ENCODE measurements at places on chromosomes 1 and 21. TPM values are rescaled to one million over a fixed set of nuclear protein-coding genes. Genes with fewer than 3 reads are reported as not detected.

The CATSPERE gene
- total RNA-seq: 0.09 TPM

The CELA3A gene
- not detected for total RNA-seq

The FBXO2 gene
- 0.50 TPM for total RNA-seq

The MAN1C1 gene
- not detected for total RNA-seq

The C1orf21 gene
- 11.0 TPM for total RNA-seq

The SPATA46 gene
- total RNA-seq: not detected

The PLPPR5 gene
- total RNA-seq: not detected

The TRNP1 gene
- total RNA-seq: 2.1 TPM

The ITLN2 gene
- total RNA-seq: not detected

The CLEC20A gene
- total RNA-seq: not detected
